Liver (tissue), 10 donors: ENCODE measurements at places on chromosomes 3 and 15.

DNA sequence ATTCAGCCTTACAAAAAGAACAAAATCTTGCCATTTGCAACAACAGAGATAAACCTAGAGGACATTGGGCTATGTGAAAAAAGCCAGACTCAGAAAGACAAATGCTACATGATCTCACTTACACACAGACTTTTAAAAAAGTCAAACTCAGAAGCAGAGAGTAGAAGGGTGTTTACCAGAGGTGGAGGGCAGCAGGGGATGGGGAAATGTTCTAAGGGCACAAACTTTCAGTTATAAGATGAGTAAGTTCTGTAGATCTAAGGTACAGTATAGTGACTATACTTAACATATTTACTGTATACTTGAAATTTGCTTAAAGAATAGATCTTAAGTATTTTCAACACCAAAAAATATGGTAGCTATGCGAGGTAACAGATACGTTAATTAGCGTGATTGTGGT is 3.0 kb downstream of the MYEF2 start:
- no peak for DNase-seq

DNA sequence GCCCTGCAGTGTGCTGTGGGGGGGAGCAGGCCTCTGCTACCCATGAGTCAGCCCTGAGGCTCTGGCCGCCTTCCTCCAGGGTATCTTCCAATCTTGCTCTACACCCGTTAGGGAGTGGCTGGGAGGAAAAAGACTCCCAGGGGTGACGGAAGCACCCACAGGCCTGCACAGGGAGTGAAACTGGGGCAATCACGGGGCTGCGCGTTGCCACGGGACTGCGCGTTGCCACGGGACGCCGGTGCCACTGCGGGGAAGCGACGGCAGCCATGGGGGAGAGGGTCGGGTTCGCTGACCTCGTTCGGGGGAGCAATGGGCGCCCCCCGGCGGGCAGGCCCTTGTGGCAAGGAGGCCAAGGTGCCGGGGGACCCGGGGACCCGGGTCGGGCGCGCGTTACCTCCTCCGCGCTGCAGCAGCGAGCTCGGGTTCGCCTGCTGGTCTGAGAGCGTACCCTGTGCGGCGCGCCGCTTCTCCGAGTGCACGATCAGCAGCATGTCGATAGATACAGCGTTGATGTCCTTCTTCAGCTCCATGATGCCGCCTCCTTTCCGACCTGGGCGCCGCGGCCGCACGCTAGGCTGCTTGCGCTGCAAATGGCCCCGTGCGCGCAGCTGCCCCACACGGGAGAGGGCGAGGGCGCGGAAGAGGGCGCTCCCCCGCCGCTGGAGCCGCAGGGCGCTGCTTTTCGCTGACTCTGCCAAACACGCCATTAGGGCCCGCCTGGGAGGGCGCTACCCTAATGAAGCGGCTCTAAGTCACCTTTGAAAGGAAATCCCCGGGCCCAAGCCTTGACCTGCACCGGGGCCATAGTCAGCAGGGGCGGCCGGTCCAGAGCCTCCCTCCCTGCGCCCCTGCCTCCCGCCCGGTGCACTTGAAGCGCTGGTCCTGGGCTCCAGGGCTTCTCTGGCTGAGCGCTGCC is at the start of gene KY:
TSS of gene KY (minus strand) at position 592 of the 916 bp plus-strand sequence. CDS start at position 530, 62 bp downstream.
- peak; percentile 49 for DNase-seq

DNA sequence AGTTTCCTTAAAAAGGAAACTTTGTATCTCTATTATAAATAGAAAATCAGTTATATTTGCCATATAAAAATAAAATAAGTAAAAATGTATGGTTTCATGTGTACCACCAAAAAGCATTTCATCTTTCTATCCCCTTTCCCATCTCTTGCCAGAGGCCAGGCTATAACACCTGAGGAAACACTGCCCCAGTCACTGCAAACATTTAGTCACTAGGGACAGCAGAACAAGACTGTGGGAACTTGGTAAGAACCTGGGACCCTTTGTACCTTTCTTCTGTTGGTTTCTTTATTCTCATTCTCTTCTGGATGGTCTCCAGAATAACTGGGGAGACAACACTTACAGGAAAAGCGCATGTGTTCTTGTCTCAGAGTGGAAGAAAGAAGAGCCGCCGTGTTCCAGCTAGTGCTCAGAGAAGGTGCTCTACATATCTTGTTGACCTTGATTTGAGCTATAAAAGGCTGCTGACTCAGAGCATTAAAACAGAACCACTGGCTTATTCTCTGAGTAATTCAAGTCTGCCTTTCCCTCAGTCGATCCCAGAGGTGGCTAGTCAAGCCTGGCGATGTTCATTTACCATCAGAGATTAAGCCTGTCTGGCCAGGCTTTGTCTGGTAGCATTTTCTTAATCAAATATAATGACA is 361.6 kb downstream of the RBMS3 start:
- DNase-seq, result no peak

GRCh38 chr3:161420746-161421145 is 49.4 kb upstream of the SPTSSB start:
- no peak for DNase-seq

DNA sequence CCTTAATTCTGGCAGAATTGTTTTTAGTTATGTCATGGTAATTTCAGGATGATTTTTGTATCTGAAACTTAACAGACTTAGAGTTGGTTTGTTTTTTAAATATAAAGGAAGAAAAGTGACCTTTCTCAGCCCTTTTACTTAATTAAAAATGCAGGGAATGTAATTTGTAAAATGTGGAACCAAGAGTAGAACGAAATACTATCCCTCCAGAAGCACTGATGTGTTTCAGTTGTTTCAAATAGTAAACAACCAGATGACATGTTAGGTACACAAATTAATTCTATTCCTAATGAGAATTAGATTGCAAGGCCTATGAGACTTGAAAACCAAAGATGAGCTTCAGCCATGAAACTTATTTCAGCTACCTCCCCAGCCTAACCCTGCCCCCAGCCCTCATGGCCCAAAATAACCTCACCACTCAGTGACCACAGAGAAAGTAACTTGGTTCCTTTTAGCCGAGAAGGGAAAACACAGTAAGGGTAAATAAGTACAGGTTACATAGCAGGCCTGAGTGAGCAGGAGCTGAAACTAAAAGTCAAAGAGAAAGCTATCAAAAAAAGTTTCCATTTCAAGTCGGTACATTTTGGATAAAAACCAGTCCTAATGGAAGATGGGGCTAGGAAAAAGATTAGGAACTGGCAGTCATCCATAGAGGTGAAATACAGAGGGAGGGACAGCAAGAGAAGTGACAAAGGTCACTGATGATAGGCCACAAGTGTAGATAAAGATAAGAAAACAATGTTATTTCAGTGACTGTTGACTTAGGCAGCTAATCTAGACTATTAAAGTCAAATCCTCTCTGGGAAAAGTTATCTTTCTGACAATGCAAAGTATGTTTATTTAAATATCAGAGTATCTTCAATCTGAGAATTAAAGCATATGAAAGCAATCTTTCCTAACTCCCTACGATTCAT is 23.2 kb downstream of the SENP8 start:
- no peak for DNase-seq

GRCh38 chr15:82020625-82021394 is 25.0 kb downstream of the MEX3B start:
- no peak for DNase-seq

DNA sequence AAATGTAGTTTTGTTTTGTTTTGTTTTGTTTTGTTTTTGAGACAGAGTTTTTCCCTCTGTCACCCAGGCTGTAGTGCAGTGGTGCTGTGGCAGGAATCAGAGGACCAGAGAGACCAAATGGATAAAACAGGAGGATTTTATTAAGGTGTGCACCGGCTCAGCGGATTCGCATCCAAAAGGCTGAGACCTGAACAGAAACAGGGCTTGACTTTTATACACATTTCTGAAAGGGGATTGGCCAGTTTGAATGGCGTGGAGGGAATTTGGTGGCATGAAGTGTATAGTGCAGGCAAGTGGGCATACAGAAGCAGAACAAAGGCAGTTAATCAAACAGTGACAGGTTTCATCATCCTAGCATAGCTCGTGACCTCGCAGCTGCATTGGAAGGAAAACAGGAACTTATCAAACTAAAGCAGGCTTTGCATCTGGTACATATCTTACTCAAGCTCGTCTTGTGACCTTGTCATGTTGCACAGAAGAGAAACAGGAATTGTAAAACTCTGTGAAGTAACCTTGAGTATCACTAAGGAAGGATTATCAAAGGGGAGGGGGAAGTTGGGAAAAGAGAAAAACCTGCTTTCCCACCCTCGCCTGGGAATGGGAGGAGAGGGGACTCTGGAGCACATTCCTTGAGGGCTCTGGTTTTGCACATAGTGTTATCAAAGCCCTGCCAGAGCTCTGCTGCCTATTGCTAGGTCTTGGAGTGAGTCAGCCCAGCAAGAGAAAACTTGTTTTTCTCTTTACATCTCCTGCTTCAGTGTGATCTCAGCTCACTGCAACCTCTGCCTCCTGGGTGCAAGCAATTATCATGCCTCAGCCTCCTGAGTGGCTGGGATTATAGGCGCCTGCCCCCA is 38.5 kb downstream of the C3orf62 start:
- no peak for DNase-seq

DNA sequence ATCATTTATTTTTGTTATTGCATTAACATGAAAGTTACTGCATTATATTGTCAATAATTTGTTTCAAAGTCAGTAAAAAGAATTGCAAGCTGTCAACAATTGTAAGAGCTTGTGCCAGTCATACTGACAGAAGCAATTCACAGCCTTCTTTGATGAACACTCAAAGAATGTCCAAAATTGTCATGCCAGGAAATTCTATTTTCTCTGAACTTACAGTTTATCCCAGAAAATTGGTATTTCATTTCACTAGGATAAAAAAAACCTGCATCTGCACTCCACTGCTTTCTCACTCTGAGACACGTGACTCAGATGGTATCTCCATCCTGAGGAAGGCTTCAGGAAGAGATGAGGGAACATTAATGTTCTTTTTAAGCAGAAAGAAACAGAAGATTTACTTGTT is 332.6 kb upstream of the CCDC54 start:
- DNase-seq, result no peak

DNA sequence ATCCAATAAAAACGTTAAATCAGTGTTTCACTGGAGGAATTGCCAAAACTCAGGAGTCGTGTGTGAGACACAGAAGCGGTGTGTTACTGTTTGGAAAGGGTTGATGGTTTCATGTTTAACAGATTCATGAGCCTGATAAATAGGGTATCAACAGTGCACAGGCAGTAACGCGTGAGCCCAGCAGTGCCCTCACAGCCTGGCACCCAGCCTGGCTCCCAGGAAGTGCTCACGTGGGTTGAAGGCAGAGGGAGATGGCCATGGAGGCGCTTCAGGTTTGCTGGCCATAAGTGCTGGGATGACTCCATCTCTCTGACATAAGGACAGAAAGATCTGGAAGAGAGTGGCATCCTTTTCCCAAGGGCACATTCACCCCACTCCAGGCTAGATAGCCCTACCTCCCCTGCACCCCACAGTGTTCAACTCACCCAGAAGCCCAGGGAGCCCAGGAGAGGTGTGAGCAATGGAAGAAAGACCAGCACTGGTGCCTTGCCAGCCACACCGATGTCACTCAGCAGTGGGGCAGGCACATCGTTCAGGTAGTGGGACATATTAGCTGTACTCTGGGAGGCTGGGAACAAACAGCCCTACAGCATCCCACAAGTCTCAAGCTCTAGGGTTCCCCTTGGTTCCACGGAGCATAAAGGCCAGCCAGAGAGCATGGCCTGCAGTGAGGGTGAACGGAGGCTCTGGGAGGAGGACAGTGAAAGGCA is 164.3 kb downstream of the LRRK1 start:
- DNase-seq, result no peak

- DNase-seq, result no peak
These were observed 29.3 kb downstream of the CCNL1 start for GRCh38 chr3:157130467-157131251.

DNA sequence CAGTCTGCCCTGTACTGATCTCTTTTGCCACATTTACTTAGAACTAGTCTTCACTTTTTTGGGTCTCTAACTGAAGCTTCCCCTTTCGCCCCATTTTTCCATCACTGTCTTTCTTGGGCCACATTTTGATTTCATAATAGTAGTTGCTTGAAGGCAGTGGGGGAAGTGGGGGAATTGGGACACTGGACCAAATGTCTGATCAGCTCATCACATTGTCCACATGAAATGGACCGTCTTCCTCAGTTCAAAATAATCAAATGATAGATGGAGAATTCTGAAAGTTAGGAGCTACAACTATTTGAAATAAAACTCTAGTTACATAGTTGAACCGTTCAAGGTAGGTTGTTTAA is 747 bp downstream of the PDCD6IP start:
- no peak for DNase-seq

- DNase-seq, result no peak
These were observed 73.3 kb upstream of the RAD18 start for GRCh38 chr3:9036404-9037131.

- DNase-seq, result no peak
These were observed 83.0 kb upstream of the NAALADL2 start for GRCh38 chr3:174776123-174776522.

DNA sequence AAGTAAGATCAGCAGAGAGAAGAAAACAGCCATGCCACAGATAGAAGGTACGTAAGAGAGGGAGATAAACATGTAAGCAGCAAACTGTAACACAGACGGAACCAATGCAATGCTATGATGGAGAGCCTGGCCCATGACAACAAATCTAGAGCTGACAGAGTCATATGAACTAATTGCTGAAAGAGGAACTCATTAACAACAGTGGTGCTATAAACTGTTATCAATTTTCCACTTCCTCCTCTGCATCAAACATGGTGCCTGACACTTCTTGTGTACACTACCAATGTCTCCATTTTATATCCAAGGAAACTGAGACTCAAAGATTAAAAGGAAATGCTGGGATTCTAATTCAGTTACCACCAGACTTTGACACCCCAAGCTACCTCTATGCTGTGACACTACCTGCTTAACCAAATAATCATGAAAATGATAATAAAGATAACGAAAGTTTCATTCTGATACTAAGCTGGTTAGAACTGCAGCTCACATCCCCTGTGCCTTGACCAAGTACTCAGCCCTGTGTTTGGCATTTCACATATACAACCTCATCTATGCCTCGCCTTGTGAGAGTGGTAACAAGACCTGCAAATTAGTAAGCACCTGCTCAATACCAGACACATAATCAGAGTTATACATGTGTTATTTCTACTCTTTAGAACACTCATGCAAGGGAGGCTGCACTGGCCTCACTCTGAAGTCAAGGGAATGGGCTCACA is 79.3 kb downstream of the ANO10 start:
- DNase-seq, result no peak

DNA sequence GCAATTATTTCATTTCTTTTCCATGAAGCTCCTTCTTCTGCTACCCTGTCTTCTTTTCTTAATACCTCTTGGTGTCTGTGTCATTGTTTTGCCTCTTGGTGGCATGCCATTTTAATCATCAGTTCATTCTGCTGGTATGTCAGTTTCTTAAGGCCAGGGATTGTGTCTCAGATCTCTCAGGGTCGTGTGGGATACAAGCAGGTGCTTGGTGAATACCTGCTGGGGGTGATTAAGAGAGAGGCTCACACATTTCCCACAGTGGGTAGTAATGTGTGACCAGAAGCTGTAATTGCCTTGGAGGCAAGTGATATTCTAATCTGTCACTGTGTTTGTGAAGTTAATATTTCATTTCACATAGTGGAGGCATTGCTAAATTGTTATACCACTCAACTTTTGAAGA is 361.4 kb upstream of the TRIM42 start:
- DNase-seq, result no peak

- DNase-seq, result no peak
These were observed 3.6 kb upstream of the TNK2 start for GRCh38 chr3:195911946-195912270.

- DNase-seq, result peak; percentile 66
These were observed at the start of gene TBC1D2B for GRCh38 chr15:78077053-78077870. Gene TBC1D2B (minus strand): TSS chr15:78077711. CDS start chr15:78077652, 59 bp downstream.

GRCh38 chr3:62835554-62836236 is 39.5 kb downstream of the CADPS start:
- DNase-seq, result no peak

GRCh38 chr3:54536450-54536849 is 391.4 kb downstream of the LRTM1 start:
- no peak for DNase-seq
